ENCODE measurements at places on chromosomes 11 and 22.

- DNase-seq: no peak
These were observed 130.7 kb upstream of the RCN1 start for GRCh38 chr11:31960126-31960525.

- no peak for DNase-seq
These were observed 137.5 kb downstream of the CHST1 start for GRCh38 chr11:45527898-45528297.

GRCh38 chr22:17369439-17370025 is at the start of gene CECR2:
Gene CECR2 (plus strand): TSS chr22:17369460. CDS start chr22:17369784, 324 bp downstream.
- DNase-seq: no peak

GRCh38 chr11:118007040-118007439 is 20.8 kb downstream of the IL10RA start:
- no peak for DNase-seq

- DNase-seq: no peak
These were observed 6.0 kb upstream of the ARHGAP42 start for GRCh38 chr11:100681064-100681502.

GRCh38 chr11:126731576-126732142 is 268.9 kb downstream of the KIRREL3 start:
- DNase-seq: no peak

DNA sequence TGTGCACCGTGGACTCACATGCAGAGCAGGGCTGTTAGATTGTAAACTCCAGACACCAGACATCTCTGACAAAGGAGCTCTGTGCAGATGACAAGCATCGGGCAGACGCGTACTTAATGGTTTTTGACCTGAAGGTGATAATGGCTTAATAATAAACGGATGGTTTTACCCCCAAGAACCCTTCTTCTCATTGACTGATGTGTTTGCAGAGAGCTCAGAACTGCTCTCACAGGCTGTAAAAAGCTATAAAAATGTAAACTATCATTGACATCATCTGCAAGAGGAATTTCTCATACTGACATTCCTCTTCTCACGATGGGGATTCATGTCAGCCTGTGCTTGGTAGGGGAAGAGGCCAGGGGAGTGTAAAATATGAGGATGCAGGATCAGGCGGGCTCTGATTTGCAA is 8.6 kb upstream of the ARHGAP8 start:
- no peak for DNase-seq

DNA sequence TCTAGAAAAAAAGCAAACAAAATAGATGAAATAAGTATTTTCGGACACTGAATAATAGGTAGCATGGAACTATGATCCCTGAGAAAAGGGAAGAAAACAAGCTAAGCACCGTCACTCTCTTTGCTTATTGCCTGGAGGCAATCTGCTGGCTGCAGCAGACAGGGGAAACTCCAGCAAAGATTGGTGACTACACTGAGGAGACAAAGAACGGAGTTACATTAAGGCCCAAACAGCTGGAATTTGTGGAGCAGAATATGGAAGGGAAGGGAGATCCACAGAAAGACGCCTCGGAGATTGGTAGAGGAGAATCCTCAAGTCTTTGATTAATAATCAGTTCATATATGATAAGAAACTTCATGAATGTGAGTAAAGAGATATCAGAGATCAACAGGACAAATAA is 150.2 kb downstream of the TYR start:
- no peak for DNase-seq

DNA sequence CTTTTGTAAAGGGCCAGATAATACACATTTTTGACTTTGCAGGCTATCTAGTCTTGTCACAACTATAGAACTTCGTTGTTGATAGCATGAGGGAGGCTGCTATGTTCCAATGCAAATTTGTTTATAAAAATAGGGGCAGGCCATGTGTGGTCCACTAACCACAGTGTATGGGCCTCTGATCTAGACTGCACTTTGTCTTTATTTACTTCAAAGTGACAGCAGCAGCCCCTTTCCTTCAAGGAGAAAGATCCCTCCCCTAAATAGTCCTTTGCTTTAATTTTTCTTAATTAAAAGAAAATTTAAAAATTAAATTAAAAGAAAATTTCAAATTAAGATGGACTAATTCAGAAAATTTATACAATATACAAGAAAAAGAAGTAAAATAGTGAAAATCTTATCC is 49.5 kb upstream of the OR9Q1 start:
- no peak for DNase-seq

- no peak for DNase-seq
These were observed 971 bp downstream of the TUBGCP6 start for GRCh38 chr22:50243685-50244419.

- DNase-seq: no peak
These were observed 67.1 kb downstream of the CD82 start for GRCh38 chr11:44632466-44633123.

DNA sequence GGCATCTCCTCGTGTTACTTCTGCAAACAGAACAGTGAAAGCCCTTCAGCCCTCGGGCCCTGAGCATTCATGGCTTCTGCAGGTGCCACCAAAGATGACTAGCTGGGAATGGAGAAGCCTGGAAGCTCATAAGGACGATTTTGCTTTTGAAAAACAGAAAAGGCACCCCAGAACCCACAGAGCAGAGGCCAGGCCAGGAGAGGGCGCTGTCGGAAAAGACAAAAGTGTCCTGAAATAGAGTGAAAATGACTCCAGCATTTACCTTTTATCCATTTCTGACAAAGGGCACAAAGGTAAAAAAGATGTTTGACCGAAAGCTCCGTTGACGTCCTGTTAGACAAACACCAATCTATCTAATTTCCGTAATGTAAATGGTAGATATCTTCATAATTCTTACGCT is 37.6 kb downstream of the ZNF195 start:
- DNase-seq: no peak

- DNase-seq: peak; percentile 38
These were observed 9.1 kb downstream of the LMF2 start for GRCh38 chr22:50498322-50498890.

Data from DMS79 (cell line).